ENCODE measurements at places on chromosomes 4 and X. TPM values are rescaled to one million over a fixed set of nuclear protein-coding genes. Genes with fewer than 3 reads are reported as not detected.

PNMA5 gene
- 0.41 TPM for polyA plus RNA-seq

RGN gene
- polyA plus RNA-seq: 35.9 TPM

TMEM47 gene
- 44.5 TPM for polyA plus RNA-seq

RBMXL3 gene
- not detected for polyA plus RNA-seq

NPFFR2 gene
- polyA plus RNA-seq: 1.4 TPM

- no peak for DNase-seq
Measured at GRCh38 chr4:47747211-47747610, 90.7 kb downstream of the CORIN start.

GRCh38 chrX:15882704-15883539 is 28.3 kb upstream of the AP1S2 start:
- DNase-seq: no peak

DNA sequence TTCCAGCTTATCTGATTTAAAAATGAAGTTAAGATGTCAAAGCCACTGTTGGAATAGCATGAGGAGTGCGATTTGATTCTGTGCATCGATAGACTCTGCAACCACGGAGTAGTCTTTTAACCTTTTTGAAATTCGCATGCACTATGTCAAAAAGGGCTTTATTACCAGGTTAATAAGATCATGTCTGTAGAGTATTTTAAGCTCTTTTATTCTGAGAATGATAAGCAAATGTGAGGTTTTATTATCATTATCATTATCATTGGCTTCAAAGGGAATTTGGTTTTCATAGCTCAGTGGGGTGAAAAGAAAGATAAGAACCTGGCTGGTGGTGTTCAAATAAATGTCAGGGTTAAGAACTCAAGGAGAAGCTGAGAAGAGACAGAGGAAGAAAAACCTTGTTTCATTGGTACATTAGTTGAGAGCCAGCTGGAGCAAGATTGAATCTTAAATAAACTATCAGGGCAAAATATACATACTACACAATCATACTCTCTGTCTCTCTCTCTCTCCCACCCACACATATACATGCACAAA is 102.6 kb downstream of the MMRN1 start:
- no peak for DNase-seq

DNA sequence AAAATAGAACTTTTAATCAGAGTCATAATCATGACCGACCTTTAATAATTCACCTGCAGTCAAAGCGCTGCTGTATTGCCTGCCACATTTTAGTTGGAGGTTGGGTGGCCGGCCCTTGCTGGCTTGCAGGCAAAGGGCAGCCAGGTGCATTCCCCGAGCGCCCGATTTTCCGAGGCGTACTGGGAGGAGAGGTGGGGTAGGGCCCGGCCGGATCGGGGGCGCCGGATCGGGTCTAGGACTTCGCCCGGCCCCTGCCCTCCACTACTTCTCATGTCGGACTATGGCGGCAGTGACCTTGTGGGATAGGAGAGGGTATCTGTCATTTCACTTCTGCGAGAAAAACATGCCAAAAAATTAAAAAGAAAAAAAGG is 2.5 kb upstream of the RS1 start:
- no peak for DNase-seq

- no peak for DNase-seq
Measured at GRCh38 chr4:76301068-76301774, 5.3 kb upstream of the STBD1 start.

GRCh38 chr4:6277935-6278800 is 8.5 kb downstream of the WFS1 start:
- no peak for DNase-seq

GRCh38 chrX:154990496-154990895 is 32.0 kb downstream of the F8 start:
- no peak for DNase-seq

DNA sequence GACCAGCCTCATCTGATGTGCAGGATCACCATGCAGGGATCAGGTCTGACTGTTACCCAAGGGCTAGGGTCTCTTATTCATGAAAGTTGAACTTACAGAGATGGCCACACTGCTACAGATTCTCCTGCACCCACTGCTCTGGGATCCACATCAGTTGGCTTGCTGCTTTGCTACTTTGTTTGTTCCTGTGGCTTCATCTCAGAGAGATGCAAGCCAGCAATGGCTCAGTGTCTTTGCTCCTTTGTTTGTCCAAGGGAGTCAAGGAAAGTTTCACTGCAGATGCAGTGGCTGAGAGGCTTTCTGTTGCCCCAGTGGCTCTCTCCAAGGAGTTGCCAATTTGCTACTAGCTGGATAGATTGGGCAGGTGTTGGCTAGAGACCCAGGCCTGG is 70.3 kb upstream of the UGT2B7 start:
- DNase-seq: no peak

DNA sequence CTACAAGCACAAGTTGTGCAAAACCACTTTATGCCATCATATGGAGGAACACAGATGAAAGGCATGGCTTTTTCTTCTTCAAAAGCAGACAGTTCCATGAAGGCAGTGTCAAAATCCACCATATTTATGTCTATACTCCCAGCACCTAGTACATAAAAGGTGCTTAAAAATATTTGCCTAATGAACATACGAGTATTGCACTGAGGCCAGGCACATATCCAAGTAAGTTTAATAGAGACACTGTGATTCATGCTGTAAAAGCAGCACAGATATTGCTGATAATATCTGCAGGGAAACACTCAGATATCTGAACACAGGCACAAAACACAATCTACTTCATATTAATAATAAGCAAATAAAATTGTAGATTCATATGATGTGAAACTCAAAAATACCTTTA is 48.1 kb upstream of the CXCL8 start:
- no peak for DNase-seq

GRCh38 chr4:76984127-76984526 is 34.6 kb downstream of the SEPTIN11 start:
- DNase-seq: no peak

GRCh38 chr4:97500423-97500822 is 642.9 kb downstream of the STPG2 start:
- no peak for DNase-seq

DNA sequence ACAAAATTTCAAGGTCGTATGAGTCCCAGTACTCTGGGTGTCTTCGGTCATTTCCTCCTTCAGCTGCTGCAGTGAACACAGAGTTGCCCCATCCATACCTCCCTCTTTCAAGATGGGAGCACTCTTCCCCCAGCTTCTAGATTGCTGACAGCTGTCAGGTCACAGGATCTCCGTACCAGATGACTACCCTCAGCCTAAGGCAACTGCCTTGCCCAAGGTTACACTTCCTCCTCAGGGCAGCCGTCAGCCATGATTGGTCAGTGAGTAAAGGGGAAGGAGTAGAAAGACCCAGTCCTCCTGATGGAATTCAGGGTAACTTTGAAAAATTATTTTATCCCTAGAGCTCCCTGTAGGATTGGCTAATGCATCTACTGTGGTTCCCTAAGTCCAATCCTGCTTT is 81.6 kb downstream of the NAF1 start:
- DNase-seq: no peak

- no peak for DNase-seq
Measured at GRCh38 chr4:111632641-111633151, 512.6 kb upstream of the FAM241A start.

- DNase-seq: no peak
Measured at GRCh38 chr4:48137846-48138245, 3.8 kb upstream of the TXK start.

DNA sequence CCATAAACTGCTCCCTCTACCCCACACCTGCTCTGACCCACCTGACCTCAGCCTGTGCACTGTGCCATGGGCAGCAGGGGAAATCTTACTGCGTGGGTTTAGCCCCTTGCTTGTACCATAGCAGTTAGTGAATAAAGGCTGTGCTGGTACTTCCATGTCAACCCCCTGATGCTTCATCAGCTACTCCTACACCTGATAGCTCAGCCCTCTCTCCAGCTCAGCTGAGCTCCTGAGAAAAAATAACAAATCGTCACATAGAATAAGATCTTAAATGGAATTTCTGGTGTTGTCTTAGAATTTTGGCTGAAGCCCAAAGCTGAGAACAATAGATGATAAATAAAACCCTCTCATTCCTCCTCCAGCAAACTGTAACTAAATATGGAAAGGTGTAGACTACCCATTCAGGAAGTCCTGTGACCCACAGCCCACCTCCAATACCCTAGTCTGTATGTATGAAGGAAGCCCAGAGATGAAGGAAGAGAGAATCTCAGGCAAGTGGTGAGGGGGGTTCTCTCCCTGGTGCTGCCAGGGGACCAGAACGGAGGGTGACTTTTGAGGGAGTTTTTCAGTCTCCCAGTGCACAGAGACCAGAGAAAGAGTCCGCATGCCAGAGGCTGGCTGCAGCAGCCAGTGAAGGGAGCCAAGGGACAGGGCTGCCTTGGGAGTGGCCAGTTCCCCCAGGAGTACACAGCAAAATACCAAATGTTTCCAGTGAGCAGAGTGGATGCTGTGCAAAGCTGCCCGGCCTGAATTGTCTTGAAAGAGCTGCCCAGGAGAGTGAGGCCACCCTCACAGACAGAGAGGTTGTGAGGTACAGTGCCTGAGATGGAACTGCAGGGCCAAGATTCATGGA is 227.3 kb downstream of the QDPR start:
- DNase-seq: no peak

GRCh38 chr4:143360838-143361625 is 24.4 kb downstream of the GAB1 start:
- no peak for DNase-seq

DNA sequence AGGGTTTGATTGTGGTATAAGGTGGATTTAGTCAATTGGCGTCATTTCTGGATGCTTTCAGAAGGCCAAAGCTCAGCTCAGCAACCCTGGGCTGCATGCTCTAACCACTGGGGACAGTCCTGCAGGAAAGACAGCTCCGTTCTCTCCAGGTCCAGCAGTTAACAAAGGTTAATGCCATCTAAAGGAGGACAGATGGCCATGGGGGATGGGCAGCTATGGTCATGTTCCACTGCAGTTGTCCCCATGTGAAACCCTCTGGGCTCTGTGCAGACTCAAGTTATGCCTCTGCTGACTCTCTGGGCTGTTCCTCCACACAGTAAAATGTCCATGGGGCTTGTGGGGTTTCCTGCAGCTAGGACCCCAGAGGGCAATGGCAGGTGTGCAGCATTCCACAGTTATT is 562.1 kb upstream of the ADGRL3 start:
- no peak for DNase-seq

- no peak for DNase-seq
Measured at GRCh38 chr4:188138227-188138626, 1.0 kb upstream of the TRIML1 start.

- DNase-seq: no peak
Measured at GRCh38 chrX:47226071-47226470, 6.7 kb upstream of the USP11 start.

DNA sequence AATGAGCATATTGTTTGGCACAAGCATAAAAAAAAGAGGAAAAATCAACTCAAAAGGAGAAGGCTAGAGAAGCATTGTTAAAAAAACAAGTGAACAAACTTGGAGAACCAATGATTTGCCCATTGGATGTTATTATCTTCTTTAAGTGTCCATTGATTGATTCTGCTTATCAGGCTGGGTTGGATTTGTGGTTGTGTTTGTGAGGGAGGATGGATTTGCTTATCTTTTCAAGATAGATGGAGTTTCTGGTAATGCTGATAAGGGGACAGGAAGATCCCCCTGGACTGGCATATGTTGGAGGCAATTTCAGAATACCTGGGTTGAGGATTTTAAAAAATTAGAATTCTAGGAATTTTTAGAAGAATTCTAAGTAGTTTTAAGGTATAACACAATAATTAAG is 41.8 kb upstream of the TMEM192 start:
- DNase-seq: no peak

GRCh38 chrX:109845996-109846395 is 112.9 kb upstream of the ACSL4 start:
- no peak for DNase-seq

DNA sequence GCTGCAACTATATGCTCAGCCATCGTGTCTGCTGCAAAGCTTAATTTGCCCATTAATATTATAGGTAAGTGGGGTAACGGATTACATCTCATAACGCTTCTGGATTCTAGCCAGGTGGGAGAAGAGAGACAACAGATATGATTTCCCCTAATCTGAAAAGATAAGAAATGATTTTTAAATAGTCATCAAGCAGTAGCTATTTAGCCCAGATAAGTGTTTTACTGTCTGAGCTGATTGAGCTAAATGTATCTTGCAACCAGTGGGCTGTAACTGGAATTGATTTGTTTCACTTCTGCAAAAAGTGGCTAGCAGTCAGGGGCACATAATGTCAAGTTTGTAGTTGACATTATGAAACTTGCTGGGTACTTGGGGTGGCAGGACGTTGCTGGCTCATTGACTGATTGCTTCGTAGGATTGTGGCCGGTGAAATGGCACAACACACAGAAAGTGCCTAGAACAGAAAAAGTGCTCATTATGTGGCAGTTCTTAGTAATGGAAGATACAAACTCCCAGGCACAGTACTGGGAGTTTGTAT is 18.5 kb downstream of the LAP3 start:
- DNase-seq: no peak

- DNase-seq: no peak
Measured at GRCh38 chrX:24294619-24295018, 19.2 kb downstream of the SUPT20HL2 start.
